ENCODE measurements at places on chromosomes 7 and 10. TPM values are rescaled to one million over a fixed set of nuclear protein-coding genes. Genes with fewer than 3 reads are reported as not detected.

DNA sequence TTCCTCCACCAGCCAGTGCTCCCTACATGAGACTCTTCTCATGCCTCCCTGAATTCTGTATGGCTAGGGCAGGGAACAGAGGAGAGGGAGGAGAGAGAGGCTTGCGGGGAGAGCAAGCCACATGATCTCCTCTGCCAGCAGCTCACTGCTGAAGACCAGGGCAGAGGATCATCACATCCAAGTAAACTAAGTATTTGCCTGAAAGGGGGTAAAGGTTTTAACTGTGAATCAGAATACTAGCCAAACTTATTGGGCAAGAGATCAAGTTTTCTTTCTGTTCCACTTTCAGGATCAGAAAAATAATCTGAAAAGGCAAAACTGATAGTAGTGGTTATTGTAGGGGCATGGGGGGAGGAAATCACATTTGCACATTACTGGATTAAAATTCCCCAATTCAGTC, 17.8 kb upstream of the ERCC6 start:
- DNase-seq = no peak

GRCh38 chr7:129008645-129009414, 46.1 kb downstream of the TNPO3 start:
- no peak for DNase-seq

GRCh38 chr7:117829450-117830117, 43.7 kb downstream of the CTTNBP2 start:
- no peak for DNase-seq

DNA sequence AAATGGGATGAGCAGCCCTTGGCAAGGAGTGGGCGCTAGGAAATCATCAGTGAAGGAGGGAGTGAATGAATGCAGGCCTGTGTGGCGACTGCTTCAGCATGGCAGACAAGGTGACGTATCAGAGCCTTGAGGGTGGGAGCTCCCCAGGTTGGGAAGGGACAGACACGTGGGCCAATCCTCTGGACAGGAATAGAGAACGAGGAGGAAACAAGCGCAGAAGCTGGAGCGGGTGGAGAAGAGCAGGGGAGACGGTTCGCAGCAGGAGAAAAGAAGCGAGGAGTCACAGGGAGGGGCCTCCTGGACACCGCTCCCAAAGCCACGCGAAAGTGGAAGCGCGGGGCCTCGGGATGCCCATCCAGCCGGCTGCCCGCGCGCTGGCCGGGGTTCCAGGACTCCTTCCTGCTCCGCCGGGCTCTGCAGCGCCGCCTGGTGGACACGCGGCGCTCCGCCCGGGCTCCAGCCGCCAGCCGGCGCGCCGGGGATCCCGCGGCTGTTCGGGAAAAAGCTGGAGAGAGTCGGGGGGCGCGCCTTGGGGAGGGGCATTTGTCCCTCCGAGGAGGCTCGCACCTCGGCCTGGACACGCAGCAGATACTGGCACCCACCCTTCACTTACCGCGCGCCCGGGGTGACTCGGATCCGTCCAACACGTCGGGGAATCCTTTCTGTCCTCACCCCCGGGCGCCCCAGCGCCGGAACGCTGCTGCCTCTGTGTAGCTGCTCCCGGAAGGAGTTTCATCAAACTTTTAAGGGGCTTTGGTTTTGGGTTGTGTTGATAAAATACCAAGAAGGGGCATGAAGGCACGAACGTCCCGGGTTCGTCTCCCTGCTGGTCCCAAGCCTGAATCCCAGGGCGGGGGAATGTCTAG, 6.3 kb downstream of the ZNF503 start:
- DNase-seq = peak; percentile 89

GRCh38 chr10:9613338-9614075, 1404.2 kb upstream of the CELF2 start:
- no peak for DNase-seq

- DNase-seq = no peak
Measured at GRCh38 chr10:81950358-81950757, 75.4 kb downstream of the NRG3 start.

DNA sequence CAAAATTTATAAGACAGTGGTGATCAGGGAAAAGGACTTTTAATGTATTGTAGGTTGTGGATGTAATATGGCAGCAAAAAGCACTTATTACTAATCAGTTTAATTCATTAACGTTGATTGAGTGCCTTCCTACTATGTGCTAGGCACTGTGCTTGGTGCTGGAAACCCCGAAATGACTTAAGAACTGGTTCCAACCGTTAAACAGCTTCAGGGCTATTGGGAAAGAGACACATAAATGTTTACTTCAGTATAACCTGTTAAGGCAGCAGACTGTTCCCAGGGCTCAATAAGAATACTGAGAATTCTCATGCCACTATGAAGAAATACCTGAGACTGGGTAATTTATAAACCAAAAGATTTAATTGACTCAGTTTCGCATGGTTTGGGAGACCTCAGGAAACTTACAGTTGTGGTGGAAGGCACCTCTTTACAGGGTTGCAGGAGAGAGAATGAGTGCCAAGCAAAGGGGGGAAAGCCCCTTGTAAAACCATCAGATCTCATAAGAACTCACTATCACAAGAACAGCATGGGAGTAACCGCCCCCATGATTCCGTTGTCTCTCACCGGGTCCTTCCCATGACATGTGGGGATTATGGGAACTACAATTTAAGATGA, 1.1 kb upstream of the SLC25A13 start:
- no peak for DNase-seq

DNA sequence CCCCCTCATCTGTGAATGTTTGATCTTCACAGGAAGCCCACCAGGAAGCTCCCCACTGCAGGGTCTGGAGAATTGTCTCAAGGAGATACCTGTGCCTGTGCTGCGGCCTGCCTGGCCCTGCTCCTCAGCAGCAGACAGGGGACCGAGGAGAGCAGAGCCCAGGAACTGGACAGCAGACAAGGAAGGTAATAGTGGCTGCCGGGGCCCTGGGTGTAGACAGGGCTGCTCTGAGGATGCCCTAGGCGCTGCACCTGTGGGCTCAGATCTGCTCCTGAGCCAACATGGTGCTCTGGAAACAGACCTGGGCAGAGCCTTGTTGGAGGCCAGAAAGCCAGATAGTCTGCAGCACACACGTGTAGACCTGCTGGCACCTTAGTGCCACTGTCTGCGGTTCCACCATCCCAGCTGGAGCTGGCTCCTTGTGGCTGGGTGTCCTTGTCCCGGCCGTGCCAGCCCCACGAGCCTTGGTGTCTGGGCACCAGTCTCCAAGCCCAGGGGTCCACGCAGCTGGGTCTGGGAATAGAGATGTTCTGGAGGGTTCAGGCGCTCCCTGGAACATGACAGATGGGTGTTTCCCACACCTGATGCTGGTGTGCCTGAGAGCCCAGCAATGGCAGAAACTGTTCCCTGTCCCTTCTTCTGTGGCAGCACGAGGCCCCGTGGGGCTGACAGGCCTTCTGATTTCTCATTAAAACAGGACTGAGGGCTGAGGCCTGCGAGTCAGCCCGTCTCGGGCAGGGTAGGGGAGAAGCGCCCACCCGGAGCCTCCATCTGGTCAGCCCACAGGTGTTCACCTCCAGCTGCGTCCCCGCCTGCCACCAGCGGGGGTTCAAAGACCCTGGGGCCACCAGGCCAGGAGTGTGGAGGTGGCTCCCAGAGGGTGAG, 44.7 kb downstream of the ZNF467 start:
- peak; percentile 91 for DNase-seq

DNA sequence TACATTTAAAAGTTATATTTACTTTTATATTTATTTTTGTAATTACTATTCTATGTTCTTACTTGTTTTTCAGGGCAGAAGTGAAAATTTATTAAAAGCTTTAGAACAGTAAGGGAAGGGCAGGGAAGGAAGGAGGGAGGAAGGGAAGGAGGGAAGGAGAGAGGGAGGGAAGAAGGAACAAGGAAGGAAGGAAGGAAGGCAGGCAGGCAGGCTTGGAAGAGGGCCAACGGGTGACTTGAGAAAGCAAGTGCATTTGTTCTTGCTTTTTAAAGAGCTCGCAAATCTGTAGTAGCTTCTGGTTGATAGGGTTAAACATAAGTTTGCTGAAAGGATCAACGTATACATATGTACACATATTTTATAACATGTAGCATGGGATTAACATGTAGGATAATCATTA, 725.3 kb upstream of the FZD8 start:
- no peak for DNase-seq

- no peak for DNase-seq
Measured at GRCh38 chr10:116779076-116779687, 36.8 kb upstream of the HSPA12A start.

DNA sequence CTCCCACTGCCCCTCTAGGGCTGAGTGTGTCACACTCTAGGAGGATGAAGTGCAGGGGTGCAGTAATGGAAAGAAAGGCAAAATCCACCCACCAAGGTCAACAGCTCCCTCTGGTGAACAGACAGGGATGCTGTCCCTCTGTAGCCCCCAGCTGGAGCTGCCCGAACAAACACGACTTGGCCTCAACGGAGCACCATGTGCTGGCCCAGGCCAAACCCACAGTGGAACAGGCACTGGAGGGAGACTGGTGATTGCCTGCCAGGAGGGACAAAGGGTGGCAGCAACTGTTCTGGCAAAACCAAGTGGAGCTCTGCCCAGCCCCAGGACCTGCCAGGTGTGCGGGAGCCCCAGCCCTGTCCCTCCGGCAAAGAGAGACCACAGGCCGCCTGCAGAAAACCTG, 20.7 kb downstream of the PDIA4 start:
- peak; percentile 85 for DNase-seq

- DNase-seq = no peak
Measured at GRCh38 chr7:103149808-103150180, 895 bp upstream of the NAPEPLD start.

GRCh38 chr10:130463104-130463875, 327.1 kb downstream of the GLRX3 start:
- DNase-seq = no peak

- no peak for DNase-seq
Measured at GRCh38 chr10:101224060-101224909, 5.0 kb downstream of the LBX1 start.

- DNase-seq = peak; percentile 49
Measured at GRCh38 chr7:44681645-44682044, 67.0 kb upstream of the ZMIZ2 start.

Gene CALHM1
- not detected for total RNA-seq

Gene BAG3
- 62.0 TPM for total RNA-seq

Gene TMEM176A
- not detected for total RNA-seq

Gene ASZ1
- total RNA-seq = not detected
